ENCODE measurements at places on chromosomes 5 and 9. TPM values are rescaled to one million over a fixed set of nuclear protein-coding genes. Genes with fewer than 3 reads are reported as not detected.

DNA sequence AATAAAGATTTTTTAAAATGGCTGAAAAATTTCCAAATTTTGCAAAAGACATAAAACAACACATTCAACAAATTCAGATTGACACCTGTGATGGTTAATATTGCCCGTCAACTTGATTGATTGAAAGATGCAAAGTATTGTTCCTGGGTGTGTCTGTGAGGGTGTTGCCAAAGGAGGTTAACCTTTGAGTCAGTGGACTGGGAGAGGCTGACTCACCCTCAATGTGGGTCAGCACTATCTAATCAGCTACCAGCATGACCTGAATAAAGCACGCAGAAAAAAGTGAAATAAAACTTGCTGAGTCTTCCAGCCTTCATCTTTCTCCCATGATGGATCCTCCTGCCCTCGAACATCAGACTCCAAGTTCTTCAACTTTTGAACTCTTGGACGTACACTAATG, 868.0 kb upstream of the CTNND2 start:
- H3K4me1 ChIP-seq = no peaks in the 10 kb centered on the region
- no peaks in the 10 kb centered on the region for H3K27me3 ChIP-seq
- H3K27ac ChIP-seq = no peak overlapping the region
- no peak for DNase-seq

DNA sequence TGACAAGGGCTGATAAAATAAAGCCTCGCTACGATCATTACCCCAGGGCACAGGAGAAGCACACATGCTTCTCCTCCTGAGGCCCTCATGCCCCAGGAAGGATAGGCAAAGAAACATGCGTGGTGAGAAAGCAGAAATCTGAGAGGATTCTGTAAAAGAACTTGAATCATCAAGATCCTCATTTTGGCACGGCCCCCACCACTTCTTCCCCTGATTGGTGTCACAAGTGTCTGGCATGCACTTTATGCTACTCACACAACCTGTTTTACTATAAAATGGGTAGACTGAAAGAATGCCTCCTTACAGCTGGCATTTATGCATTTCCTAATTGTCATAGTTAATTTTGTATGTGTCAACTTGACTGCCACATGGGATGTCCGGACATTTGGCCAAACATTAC, 32.1 kb downstream of the PCA3 start:
- no peak for DNase-seq
- no peaks in the 10 kb centered on the region for H3K27me3 ChIP-seq
- H3K27ac ChIP-seq = no peak overlapping the region
- no peaks in the 10 kb centered on the region for H3K36me3 ChIP-seq
- no peaks in the 10 kb centered on the region for H3K4me1 ChIP-seq

PCAT7 gene
- not detected for total RNA-seq

DNA sequence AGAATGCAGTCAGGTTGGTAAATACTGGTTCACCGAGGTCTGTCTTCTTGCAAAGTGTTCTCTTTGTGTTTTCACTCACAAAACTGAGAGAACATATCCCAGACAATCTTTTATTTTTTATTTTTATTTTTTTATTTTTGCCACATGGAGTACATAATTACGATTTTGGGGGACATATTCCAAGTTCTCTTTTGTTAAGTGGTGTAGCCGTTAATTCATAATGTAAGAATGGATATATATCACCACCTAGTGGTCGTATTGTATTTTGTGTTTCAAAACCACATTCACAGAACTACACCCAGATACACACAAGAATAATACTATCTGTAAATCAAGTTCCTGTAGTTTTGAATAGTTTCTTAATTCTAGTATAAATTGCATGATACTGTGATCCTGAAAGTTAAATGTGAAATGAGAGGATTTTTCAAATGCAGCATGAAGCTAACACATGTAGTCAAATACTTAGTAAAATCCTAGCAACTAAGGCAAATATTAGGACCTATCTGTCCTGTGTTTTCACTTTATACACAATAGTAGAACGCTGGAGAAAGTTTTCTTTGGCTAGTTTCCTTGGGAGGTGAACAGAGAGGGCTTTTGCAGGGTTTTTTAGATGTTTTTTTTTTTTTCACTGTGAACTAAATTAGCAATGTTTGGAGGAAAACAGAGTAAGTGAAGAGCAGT, 92.7 kb downstream of the VCAN start:
- no peaks in the 10 kb centered on the region for H3K27me3 ChIP-seq
- DNase-seq = no peak
- no peak overlapping the region for H3K27ac ChIP-seq
- H3K4me1 ChIP-seq = peaks cover 19% of the 10 kb centered on the region
- H3K36me3 ChIP-seq = no peaks in the 10 kb centered on the region

GRCh38 chr5:77182367-77182766, 28.1 kb upstream of the PDE8B start:
- H3K36me3 ChIP-seq = no peaks in the 10 kb centered on the region
- peaks cover 30% of the 10 kb centered on the region for H3K27me3 ChIP-seq
- H3K4me3 ChIP-seq = no peak overlapping the region
- no peak overlapping the region for H3K27ac ChIP-seq
- DNase-seq = no peak

DNA sequence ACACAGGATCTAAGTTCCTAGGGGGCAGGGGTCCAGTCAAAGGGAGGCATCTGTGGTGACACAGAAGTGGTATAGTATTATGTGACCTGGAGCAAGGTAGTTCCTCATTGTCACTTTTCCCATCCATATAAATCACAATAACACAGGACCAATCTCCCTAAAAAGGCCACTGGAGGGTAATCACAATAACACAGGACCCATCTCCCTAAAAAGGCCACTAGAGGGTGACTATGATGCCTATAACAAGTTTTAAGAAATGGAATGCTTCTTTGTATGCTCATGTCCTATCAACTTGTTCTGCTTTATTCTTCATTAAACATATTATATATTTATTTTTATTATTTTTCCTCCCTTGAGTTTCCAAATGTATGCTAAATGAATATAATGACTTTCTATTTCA, 254.6 kb downstream of the ASTN2 start:
- H3K4me1 ChIP-seq = no peaks in the 10 kb centered on the region
- H3K4me3 ChIP-seq = no peak overlapping the region
- DNase-seq = no peak
- no peak overlapping the region for H3K27ac ChIP-seq
- no peaks in the 10 kb centered on the region for H3K27me3 ChIP-seq

- H3K27ac ChIP-seq = no peak overlapping the region
- no peaks in the 10 kb centered on the region for H3K4me1 ChIP-seq
- no peak for DNase-seq
- H3K27me3 ChIP-seq = no peaks in the 10 kb centered on the region
Observed at GRCh38 chr9:89410022-89410421, 87.9 kb downstream of the SEMA4D start.

GRCh38 chr5:124287813-124288212, 458.6 kb downstream of the ZNF608 start:
- H3K4me1 ChIP-seq = peaks cover 17% of the 10 kb centered on the region
- no peak overlapping the region for H3K27ac ChIP-seq
- no peaks in the 10 kb centered on the region for H3K27me3 ChIP-seq
- DNase-seq = no peak
- no peaks in the 10 kb centered on the region for H3K36me3 ChIP-seq

RETREG1 gene
- 24.7 TPM for total RNA-seq

PIP5KL1 gene
- 5.8 TPM for total RNA-seq
